Daoy (cell line): ENCODE measurements at places on chromosomes 11 and 22.

- DNase-seq, result no peak
These were observed 19.4 kb downstream of the SYNGR1 start for GRCh38 chr22:39369186-39369585.

GRCh38 chr22:50015451-50016307 lies 3.1 kb upstream of the IL17REL start:
- DNase-seq, result peak; percentile 0

GRCh38 chr22:19598054-19598855 lies 74.0 kb upstream of the CLDN5 start:
- DNase-seq, result peak; percentile 27

- no peak for DNase-seq
These were observed 8.9 kb downstream of the SEC14L2 start for GRCh38 chr22:30405731-30406130.

- DNase-seq, result no peak
These were observed 249.0 kb upstream of the KIRREL3 start for GRCh38 chr11:127249576-127249975.

GRCh38 chr11:64933213-64933934 lies 2.3 kb downstream of the GPHA2 start:
- DNase-seq, result no peak

DNA sequence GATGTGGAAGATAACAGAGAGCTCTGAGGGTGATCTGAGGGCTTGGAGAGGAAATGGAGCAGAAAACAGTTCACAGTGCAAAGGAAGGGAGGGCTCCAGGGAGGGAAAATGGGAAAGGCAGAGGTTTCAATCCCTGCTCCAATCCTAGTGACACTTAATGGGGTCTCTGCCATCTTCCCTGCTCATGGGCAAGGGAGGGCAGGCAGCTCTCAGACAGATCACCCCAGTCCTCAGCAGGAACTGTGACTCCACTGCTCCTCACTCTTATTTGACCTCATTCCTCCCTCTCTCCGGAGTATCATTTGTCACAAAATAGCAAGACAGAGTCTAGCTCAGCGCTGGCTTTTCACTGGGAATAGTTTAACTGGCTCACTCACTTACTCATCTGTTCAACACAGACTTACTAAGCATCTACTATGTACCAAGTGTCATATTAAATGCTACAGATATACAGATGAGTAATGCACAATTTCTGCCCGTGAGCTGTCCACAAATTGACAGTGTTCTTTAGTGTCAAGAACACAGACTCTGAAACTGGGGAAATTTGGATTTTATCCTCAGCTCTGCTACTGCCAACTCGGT lies 817.4 kb downstream of the OPCML start:
- no peak for DNase-seq

- no peak for DNase-seq
These were observed 10.4 kb downstream of the MMP27 start for GRCh38 chr11:102695201-102695600.

DNA sequence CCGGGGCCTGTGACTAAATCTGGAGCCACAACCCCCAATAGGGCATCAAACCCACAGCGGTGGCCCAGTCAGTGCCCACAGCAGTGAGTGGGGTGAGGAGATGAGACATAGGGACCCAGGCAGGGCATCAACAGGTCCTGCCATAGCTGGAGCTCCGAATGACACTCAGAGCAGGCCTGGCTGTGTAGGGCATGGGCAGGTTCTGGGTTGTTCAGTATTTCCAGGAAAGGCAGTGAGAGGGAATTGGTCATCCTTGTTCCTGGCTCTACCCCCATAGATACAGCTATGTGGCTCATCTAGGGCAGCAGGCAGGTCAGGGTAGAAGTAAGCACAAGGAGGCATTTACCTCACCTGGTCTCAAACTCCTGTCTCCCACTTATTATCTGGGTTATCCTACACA lies 126.6 kb downstream of the BUD13 start:
- no peak for DNase-seq

DNA sequence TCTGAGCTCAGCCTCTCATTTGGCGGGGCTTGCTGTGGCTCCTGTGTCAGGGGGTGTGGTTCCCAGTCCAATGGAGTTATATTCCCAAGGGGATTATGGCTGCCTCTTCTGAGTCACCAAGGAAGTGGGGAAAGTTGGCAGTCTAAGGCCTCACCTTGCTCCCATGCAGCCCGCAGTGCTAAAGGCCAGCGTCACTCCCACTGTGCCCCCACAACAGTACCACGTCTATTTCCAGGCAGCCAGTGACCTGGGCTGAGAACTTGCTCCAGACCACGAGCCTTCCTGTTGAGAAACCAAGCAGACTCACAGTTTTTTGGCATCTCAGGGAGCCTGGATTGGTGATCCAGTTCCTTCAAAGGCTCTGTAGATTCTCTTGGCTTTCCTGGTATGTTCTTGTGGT lies 45.6 kb downstream of the OR2AT4 start:
- DNase-seq, result peak; percentile 50

DNA sequence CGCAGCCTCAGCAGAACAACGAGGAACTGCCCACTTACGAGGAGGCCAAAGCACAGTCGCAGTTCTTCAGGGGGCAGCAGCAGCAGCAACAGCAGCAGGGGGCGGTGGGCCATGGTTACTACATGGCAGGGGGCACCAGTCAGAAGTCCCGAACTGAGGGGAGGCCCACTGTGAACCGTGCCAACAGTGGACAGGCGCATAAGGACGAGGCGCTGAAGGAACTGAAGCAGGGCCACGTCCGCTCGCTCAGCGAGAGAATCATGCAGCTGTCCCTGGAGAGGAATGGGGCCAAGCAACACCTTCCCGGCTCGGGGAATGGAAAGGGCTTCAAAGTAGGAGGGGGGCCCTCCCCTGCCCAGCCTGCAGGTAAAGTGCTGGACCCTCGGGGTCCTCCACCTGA lies 31.6 kb downstream of the AMOTL1 start:
- no peak for DNase-seq

GRCh38 chr22:25354456-25354855 lies 135.0 kb downstream of the CRYBB2 start:
- DNase-seq, result no peak

- peak; percentile 80 for DNase-seq
These were observed 56.0 kb upstream of the BID start for GRCh38 chr22:17830043-17830961.

DNA sequence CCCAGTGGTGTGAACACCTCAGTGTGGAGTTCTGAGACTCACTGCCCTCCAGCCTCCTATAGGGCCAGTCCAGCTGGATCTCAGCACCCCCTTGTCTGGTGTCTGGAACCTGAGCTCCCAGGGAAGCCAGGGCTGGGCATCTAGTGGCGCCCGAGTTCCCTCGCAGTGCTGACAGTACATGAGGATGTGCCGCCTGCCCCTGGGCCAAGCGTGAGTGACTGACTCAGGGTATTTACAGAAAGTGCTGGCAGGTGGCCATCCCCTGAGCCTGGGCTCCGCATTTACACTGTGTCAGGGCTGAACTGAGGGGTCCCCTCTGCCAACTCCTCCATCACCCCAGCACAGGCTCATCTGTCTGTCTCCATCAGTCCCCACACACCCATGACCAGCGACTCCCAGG lies 185.3 kb downstream of the BRD1 start:
- DNase-seq, result peak; percentile 62

GRCh38 chr11:119445850-119446249 lies 22.9 kb upstream of the THY1 start:
- no peak for DNase-seq

DNA sequence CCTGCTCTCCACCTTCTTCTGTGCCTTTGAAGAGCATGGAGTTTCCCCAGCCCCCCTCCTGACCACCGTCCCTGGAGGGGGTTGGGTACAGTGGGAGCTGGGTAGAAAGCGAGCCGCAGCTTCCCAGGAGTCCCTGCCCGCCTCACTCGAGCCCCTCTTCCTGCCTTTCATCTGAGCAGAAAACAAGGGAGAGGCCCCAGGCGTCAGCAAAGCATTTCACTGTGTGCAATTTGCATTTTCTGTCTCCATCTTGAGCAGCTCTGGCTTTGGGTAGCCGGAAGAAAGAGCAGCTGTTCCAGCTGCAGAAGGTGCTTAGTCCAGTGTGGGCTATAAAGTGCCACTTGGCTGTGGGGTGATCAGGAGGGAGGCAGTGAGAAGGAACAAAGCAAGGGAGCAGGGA lies 229.7 kb downstream of the CEP164 start:
- DNase-seq, result no peak

GRCh38 chr11:17766073-17766359 lies 31.4 kb downstream of the KCNC1 start:
- no peak for DNase-seq

DNA sequence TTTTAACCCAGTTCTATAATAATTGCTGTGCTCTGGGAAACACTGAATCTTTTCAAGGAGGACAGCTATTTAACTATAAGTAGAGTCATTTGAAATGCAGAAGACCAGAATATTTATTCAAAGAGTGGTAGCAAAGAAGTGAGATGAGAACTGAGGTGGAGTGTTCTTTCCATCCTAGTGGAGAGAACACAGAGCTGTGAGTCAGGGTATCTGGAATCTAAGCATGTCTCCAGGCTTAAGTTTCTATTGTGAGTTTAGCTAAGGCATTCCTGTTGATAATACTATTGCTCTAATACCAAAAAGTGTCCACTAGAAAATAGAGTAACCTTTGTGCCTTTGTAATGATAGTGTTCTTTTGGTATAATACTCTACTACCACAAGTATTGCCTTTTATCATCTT lies 32.4 kb downstream of the JAM3 start:
- no peak for DNase-seq

GRCh38 chr11:90822996-90823395 lies 600.1 kb upstream of the CHORDC1 start:
- no peak for DNase-seq

DNA sequence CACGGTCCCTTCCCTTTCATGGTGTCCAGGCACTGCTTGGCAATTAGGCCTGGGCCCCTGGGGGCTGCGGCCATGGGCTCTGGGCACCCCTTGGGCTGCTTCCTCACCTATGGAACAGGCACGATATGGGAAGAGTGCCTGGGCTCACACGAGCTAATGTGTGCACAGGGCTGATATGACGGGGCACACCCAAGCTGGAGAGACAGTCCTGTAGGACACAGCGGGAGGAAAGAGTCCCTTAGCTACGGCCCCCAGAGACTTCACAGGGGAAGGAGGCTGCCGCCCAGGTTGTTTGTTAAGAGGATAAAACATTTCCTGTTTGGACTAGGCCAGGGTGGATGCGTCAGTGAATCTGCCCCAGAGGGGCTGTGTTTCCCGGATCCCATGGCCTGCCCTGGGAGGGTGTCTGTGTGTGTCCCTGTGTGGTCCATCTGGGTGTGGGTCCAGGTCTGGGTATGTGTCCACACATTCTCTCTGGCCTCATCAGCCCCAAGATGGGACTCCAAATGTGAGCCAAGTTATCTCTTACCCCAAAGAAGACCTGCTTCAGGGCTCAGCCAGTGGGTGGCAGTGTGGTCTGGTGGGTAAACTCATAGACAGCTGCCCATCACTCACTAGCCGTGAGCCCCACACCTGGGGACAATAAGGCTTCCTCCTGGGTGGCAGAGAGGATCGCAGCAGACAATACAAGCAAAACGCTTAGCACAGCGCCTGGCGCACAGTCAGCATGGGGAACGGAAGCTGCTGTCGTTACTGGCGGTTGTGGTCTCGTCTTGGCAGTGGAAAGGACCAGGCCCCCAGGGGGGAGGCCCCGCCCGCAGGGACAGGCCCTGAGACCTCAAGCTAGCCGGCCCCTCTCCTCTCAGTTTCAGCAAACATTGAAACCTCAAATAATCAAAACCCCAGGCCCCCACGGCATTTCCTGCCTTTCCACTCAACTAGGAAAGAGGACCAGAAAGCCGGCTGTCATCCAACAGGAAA lies 3.2 kb upstream of the EMID1 start:
- peak; percentile 92 for DNase-seq

GRCh38 chr22:29456211-29456671 lies 17.9 kb downstream of the RFPL1 start:
- DNase-seq, result no peak

DNA sequence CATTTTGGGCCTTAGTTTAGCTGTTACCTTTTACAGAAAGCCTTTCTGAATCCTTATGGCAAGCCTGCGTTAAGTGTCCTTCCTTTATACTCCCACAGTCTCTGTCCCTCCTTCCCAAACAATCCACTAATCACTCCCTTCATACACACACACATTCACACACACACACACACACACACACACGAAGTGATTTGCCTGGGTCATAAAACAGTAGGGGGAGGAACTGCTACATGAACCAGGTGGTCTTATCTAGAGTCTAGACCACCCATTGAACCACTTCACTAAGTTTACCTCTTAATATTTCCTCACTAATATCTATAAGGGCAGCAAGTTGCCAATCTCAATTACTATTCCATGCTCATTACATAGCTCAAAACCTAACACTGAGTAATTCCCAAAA lies 196.7 kb upstream of the GUCY1A2 start:
- no peak for DNase-seq

DNA sequence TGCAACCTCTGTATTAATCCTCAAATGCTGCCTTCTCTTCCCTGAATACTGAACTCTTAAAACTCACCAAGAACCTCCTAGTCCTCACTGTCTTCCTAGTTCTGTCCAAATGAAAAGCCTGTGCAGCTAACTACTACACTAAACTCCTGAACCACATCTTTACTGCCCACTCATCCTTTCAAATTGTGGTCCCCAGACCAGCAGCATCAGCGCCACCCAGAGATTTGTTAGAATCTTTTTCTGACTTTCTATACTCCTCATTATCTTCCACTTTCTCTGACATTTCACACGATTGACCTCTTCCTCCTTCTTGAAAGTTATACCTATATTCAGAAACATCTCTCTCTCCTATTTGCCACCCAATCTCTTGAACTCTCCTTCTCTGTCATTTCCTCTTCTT lies 461.3 kb downstream of the DLG2 start:
- no peak for DNase-seq

GRCh38 chr22:28032861-28033260 lies 113.8 kb upstream of the PITPNB start:
- DNase-seq, result no peak

GRCh38 chr11:94941131-94941530 lies 32.2 kb downstream of the CWC15 start:
- no peak for DNase-seq

GRCh38 chr22:31150615-31151014 lies 9.4 kb upstream of the RNF185 start:
- DNase-seq, result no peak

DNA sequence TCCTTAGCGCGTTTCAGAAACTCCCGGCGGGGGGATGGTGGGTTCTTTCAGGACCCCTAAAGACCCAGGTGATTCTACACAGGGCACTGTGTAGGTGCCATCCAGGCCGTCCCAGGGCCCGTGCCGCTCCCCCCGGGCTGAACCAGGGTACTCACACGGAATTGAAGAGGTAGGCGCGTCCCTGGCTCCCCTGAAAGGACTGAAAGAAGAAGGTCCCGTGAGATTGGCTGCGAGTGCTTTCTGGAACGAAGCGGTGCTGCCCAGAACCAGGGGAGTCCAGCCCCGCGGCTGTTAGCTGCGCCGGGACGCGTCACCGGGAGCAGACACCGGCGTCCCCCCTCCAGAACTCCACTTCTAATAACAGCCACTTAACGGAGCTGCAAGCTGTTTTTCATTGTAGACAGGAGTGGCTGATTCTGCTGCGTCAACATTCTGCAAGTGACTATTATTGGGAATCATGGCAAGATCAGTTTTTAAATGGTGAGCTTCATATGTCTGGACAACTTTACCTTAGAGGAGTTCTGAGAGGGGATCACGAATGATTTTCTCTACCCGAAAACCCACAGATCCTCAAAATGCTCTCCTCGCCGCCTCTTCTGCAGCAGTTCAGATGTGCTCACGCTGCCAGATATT lies 31.8 kb downstream of the YPEL1 start:
- no peak for DNase-seq
